Inflammatory macrophage treated with lipopolysaccharide for 4 hours (primary cell): ENCODE measurements at places on chromosomes 13 and 19.

GRCh38 chr13:27130979-27131623 is 40.5 kb downstream of the USP12 start:
- DNase-seq: peak; percentile 88

- DNase-seq: no peak
Observed at GRCh38 chr13:100387416-100387815, 201.2 kb downstream of the GGACT start.

- peak; percentile 97 for DNase-seq
Observed at GRCh38 chr19:36139473-36140303, at the start of gene CAPNS1. Gene CAPNS1, plus strand, starts transcription at chr19:36140066. Its CDS starts 946 bp downstream, at chr19:36141012.

DNA sequence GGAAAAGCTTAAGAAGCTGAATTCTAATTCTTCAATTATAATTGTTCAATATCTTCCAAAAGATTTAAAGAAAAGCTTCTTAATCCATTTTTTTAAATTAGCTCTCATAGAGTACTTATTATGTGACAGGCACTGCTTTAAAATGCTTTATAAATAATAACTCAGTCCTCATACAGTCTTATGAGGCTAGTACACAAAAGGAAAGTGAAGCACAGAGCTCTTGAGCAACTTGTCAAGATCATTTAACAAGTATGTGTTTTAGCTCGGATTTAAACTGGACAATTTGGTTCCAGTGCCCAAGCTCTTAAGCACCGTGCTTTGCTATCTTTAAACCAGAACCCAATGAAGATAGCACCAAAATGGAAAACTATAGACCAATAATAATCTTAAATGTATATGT is 106.1 kb downstream of the DHRS12 start:
- no peak for DNase-seq

GRCh38 chr13:61768175-61768574 is 352.5 kb upstream of the PCDH20 start:
- no peak for DNase-seq

DNA sequence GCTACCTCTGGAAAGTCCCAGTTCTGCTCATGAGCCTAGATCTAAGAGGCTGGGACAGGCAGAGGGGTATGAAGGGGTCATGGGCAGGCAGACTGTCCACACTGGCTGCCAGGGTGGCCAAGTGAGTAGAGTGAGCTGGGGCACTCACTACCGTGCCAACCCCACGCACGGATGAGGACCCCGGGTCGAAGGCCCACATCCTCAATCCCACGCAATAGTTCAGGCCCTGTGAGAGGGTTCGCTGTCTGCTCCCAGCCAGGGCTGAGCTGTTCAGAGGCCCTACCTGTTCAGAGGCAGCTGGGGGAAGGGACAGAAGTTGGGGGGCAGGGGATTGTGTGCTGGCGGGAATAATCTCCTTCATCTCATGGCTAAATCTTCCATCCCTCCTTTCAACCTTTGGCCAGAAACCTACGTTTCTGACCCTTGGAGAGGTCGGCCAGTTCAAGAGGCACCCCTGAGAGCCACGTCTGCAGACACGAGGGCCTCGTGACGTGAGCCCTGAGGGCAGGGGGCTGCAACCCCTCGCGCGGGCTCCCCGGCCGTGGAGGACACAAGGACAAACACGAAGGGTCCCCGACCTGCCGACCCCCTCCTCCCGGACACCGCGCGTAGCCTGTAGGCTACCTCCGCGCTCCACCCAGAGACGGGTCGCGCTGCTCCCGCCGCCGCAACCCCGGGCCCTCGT is 1.0 kb upstream of the RPS5 start:
- no peak for DNase-seq

- no peak for DNase-seq
Observed at GRCh38 chr13:93859716-93860115, 619.8 kb downstream of the DCT start.

- DNase-seq: no peak
Observed at GRCh38 chr19:8611391-8611876, 919 bp upstream of the ADAMTS10 start.

GRCh38 chr13:101965096-101965495 is 436.8 kb downstream of the FGF14 start:
- no peak for DNase-seq

- DNase-seq: no peak
Observed at GRCh38 chr13:23570099-23570920, at the start of gene TNFRSF19. Gene TNFRSF19, plus strand, starts transcription at chr13:23570412. Its CDS starts 19,772 bp downstream, at chr13:23590184.

- no peak for DNase-seq
Observed at GRCh38 chr13:107625648-107626047, 589.7 kb downstream of the LIG4 start.

- DNase-seq: no peak
Observed at GRCh38 chr13:49265822-49266221, 18.1 kb downstream of the CDADC1 start.

DNA sequence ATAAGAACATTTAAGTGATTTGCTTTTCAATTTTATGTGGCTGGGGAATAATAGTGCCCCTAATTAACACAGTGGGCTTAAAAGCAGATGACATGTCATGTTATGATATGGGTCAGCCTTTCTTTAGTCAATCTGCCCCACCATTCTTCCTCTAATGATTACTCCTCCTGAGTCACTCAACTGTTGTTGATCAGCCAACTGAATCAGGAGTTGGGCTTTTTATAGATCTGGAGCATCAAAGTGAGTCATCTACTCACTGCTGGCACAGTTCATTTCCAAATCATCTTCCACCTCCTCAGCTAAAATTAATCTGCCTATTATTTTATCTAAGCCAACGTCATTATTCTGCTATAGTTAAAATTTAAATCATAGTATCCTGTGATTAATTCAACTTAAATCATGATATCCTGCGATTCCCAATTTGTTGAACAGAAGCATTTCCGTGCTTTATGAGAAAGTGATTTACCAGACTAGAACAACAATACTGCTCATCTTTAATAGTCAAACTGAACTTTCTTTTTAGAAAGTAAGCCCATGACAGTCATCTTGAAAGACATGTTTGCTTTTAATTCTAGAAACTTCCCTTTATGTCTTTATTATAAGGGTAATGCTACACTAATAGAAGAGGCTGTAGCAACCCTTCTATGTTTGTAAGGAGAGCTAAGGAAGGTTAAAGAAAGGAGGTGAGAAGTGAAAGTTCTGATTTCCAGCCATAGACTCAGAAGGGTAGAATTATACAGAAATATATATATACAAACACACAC is 551.4 kb downstream of the TBC1D4 start:
- DNase-seq: no peak

GRCh38 chr13:72890546-72890945 is 108.6 kb downstream of the PIBF1 start:
- DNase-seq: no peak

DNA sequence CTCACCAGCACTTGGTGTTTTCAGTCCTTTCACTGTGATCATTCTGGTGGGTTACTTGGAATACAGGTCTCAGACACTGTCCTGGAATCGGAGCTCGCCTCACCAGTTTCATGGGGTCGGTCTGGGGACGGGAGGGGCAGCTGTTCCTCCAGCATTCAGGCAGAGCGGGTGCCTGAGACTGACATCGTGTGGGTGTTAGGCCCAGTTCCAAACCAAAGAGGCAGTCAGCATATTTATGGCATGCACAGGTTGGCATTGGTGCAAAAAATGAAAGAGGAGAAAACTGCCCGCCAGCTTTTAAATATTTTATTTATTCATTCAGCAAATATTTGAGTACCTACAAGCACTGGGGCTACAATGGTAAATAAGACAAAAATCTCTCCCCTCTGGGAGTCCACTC is 20.1 kb downstream of the PLEKHF1 start:
- no peak for DNase-seq

GRCh38 chr13:73168226-73168952 is 109.6 kb downstream of the KLF5 start:
- no peak for DNase-seq

DNA sequence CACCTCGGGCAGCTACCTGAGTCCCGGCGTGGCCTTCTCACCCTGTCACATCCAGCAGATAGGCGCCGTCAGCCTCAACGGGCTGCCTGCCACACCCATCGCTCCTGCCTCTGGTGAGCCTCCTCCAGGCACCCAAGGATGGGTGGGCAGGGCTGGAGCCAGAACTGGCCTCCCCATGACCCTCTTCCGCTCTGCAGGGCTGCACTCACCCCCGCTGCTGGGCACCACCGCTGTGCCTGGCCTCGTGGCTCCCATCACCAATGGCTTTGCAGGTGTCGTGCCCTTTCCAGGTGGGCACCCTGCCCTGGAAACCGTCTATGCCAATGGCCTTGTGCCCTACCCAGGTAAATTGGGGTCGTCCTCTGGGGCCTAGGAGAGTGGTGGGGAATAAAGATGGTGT is 57.7 kb downstream of the CELF5 start:
- DNase-seq: no peak

DNA sequence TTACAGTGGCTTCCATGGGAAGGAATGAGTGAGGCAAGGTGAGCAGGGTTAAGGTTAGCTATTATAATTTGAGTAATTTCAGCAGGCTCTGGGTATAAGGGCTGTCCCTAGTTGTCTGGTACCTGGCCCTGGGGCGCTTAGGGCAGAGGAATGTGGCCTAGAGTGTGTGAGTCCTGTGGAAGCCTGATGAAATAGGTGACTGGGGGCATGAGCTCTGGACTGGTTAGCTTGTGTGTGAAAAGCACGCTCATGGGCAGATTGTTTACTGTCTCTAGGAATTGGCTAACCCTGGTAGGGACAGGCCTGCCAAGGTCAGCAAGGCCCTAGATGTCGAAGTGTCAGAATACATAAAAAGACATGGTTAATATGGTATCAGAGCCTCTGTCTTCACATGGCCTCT is 42.5 kb downstream of the SPRYD7 start:
- DNase-seq: no peak

DNA sequence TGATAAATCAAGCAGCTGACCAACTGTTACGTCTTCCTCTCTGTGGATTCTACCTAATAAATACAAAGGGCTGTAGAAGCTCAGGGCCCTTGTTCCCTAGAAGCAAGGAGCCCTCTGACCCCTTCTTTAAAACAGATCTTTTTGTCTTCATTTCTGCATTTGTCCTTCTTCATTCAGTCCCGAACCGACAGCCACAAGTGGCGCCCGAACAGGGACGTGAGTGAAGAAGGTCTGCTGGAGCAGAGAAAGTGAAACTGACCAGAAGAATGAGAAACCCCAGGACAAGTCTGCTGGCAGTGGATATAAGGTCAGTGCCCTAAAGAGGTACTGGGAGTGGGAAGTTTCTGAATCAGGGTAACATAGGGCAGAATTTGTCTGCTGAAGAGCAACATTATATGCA is 13.1 kb downstream of the ZNF773 start:
- no peak for DNase-seq

GRCh38 chr19:38838208-38838985 is 6.8 kb upstream of the ECH1 start:
- no peak for DNase-seq

- DNase-seq: no peak
Observed at GRCh38 chr13:99050983-99051488, 73.2 kb upstream of the DOCK9 start.

DNA sequence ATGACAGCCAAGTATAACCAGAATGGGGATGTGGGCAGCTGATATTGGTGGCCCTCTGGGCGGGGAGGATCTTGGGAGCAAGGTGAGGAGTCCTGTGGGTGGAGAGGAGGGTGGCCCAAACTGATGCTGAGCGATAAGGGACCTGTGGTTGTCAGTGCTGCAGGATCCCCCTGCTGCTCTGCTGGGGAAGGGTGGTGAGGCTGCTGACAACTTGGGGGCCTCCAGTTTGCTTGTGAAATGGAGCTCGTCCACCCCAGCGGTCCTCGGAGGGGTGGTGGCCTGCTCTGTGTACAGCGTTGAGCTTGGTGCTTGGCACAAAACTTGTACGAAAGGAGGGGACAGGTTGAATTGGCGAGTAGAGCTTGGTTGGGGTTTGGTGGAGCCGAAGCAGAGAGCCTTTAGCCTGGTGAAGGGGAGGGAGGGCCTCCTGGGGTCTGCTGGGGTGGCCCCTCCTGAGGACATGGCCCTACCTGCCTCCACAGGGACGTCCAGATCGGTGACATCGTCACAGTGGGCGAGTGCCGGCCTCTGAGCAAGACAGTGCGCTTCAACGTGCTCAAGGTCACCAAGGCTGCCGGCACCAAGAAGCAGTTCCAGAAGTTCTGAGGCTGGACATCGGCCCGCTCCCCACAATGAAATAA is 2.9 kb downstream of the RPS11 start:
- no peak for DNase-seq

- DNase-seq: no peak
Observed at GRCh38 chr19:7528522-7529245, 6.3 kb downstream of the MCOLN1 start.

DNA sequence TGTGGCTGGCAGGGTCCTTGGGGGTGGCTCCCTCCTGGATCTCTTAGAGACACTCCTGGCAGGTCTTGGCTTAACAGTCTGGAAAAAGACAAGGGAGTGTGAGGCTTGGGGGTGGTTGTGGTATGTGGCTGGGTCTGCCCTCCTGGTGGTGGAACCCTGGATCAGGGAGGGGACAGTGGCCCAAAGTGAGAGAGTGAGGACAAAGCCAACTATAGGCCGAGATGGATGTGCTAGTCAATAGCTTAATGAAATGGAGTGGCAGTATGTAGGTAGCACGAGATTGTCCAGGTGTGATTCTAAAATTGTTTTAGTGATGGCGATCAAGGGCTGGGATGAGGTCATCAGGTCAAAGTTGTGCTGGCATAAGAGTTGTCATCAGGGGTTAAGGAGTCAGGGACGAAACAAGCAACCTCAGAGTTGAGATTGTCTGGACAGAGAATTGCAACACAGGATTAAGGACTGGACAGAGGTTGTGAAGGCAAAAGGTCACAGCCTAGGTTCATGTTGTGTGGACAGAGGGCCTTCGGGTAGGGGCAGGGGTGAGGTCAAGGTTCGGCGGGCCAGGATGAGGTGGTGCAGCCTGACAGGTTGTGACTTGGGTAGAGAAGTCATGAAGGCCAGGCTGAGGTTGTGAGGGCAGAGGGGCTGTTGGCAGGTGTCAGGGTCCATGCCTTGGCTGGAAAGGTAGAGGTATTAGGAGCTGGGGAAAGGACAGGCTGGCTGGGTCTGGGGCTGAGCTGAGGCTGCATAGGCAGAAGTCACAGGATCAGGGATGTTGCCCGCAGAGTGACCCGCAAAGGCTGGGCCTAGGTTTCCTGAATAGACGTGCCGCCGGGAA is 4.5 kb upstream of the RASAL3 start:
- no peak for DNase-seq

- DNase-seq: no peak
Observed at GRCh38 chr13:109036078-109036780, 406.8 kb downstream of the MYO16 start.

- peak; percentile 57 for DNase-seq
Observed at GRCh38 chr19:3607303-3608078, 816 bp upstream of the TBXA2R start.

- peak; percentile 73 for DNase-seq
Observed at GRCh38 chr19:39409208-39410016, 2.8 kb downstream of the ZFP36 start.

- no peak for DNase-seq
Observed at GRCh38 chr19:18776288-18776594, 14.9 kb downstream of the COMP start.

- DNase-seq: no peak
Observed at GRCh38 chr13:56735537-56735942, 405.2 kb upstream of the PRR20A start.
